Heart right ventricle (tissue), 16 donors: ENCODE measurements at places on chromosomes 2 and 18. TPM values are rescaled to one million over a fixed set of nuclear protein-coding genes. Genes with fewer than 3 reads are reported as not detected.

Gene COLEC12
- polyA plus RNA-seq, result 3.1 TPM

- no peak for DNase-seq
These were observed 692.6 kb upstream of the TMEFF2 start for GRCh38 chr2:192887337-192887736.

- DNase-seq, result no peak
These were observed 191.1 kb downstream of the STK39 start for GRCh38 chr2:168056242-168056787.

GRCh38 chr2:170744248-170745002 is 25.8 kb upstream of the ERICH2 start:
- no peak for DNase-seq
